GM13977 (cell line): ENCODE measurements at places on chromosomes 2 and 18.

DNA sequence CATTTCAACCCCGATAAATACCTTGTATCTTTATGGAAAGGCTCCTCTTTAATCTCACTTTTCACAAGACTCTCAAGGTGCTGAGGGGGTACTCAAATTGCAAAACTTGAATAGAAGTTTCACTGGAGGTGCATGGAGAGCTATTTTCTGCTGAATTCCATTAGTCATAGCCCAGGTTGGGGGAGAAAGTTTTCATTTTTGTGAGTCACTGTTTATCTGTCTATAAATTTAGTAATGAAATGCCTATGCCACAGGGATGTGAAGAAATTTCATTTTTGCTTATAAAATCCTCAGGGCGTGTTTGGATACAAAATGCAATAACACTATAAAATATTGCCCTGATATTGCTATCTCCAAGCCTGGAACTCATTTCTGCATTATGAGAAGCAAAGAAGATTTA is 346.3 kb downstream of the LRATD1 start:
- no peak for DNase-seq

GRCh38 chr2:20704886-20705285 is 37.9 kb downstream of the GDF7 start:
- no peak for DNase-seq

- no peak for DNase-seq
These were observed 189.6 kb upstream of the SP5 start for GRCh38 chr2:170525566-170525900.

DNA sequence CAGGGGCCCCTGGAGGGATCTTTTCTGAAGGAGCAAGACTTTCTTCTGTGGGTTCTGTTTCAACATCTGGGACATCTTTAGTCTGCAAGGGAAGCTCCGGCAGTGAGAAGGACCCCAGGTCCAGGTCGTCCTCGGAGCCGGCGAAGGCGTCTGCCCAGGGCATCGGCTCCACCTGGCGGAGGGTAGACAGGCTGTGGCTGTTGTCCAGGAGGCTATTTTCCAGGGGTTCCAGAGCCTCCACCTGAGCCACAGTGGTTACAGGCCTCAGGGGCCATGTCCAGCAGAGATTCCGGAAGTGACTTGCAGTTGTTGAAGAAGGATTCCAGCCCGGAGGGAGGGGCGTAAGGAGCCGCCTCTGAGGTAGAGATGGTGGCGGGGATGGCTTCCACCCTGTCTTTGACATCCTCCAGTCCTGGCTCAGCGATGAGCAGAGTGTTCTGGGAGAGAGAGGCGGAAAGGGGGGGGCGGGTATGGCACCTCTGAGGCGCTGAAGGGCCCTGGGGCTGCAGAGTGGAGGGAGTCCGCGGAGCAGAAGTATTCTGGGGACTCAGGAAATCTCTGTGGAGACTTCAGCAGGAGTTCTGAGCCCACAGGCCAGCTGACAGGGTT is 891.3 kb upstream of the LRRTM1 start:
- no peak for DNase-seq
